ENCODE measurements at places on chromosomes 4 and X.

DNA sequence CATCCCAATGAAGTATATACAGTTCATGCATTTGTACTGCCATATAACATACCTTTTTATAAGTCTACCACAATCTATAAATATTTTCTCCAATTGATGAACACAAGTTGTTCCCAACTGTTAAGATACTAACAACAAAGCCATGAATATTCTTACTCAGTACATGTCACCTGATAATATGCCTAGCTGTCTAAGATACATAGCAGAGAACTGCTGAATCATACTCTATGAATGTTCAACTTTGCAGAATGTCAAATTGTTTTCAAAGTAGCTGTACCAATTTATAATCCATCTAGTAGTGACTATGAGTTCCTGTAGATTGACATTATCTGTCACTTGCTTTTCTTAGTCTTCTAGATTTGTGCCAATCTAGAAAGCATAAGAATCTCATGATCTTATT, 84.9 kb downstream of the RAB28 start:
- no peak for DNase-seq

GRCh38 chrX:77743720-77744119, 42.3 kb downstream of the ATRX start:
- no peak for DNase-seq

- peak; percentile 5 for DNase-seq
Observed at GRCh38 chr4:120052856-120053255, 13.8 kb downstream of the MAD2L1 start.

DNA sequence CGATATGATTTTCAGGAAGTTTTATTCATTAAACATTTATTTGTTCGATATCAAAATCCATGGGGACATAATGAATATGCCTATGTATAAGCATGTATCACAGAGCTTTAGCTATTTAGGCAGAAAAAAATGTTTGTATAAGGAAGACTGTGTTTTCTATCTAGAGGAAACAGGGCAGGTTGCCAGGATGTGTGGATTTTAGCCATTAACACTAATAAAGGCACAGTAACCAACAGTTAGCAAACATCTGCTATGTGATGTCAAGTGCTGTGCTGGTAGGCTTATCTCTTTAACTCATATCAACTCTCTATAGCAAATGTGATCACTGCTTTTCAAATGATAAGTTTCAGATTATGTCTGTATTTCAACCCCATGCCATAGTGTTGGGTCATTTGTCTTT, 708.9 kb upstream of the HS3ST1 start:
- peak; percentile 2 for DNase-seq

GRCh38 chrX:152307936-152308335, 143.2 kb downstream of the GABRA3 start:
- DNase-seq = no peak

DNA sequence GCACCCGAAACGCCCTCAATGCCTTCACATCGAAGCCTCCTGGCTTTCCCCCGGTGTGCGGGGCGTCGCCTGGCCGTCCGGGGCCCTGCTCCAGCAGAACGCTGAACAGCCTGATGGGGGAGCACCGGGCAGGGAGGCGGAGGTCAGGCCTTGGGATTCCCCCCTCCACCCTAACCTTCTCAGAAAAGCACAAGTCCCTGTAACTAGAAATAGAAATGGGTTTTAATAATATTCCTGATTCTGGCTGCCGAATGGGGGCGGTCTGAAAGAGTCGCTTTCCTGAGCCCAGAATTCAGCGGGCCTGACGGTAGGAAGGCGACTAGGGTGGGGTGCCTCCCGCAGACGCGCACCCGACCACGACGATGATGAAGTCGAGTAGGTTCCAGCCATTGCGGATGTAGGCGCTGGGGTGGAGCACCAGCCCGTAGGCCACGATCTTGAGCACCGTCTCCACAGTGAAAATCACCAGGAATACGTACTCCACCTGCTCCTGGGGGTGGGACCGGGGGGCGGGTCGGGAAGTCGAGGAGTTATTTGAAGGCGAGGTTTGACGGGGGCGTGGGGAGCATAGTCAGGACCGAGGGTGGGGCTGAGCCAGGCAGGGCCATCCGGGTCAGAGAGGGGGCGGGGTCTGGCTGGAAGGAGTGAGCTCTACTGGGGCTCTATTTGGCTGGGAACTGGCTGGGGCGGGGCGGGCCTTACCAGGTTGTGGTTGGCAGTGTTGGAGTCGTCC, 2.5 kb downstream of the CACNA1F start:
- peak; percentile 25 for DNase-seq

GRCh38 chrX:43581888-43582539, 74.1 kb upstream of the MAOA start:
- DNase-seq = no peak

DNA sequence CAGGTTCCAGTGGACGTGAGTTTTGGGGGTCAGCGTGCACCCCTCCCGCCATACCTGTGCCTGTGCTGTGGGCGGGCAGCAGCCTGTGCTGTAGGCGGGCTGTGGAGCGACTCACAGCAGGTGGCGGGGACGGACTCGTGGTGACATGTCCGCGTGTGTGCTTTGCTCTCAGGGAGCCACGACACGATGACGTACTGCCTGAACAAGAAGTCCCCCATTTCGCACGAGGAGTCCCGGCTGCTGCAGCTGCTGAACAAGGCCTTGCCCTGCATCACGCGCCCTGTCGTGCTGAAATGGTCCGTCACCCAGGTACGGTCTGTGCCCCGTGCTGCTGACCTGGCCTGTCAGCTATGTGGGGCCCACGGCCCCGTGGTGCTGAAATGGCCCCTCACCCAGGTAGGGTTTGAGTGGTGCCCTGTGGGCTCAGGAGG, 7.4 kb downstream of the PLCXD1 start:
- no peak for DNase-seq

DNA sequence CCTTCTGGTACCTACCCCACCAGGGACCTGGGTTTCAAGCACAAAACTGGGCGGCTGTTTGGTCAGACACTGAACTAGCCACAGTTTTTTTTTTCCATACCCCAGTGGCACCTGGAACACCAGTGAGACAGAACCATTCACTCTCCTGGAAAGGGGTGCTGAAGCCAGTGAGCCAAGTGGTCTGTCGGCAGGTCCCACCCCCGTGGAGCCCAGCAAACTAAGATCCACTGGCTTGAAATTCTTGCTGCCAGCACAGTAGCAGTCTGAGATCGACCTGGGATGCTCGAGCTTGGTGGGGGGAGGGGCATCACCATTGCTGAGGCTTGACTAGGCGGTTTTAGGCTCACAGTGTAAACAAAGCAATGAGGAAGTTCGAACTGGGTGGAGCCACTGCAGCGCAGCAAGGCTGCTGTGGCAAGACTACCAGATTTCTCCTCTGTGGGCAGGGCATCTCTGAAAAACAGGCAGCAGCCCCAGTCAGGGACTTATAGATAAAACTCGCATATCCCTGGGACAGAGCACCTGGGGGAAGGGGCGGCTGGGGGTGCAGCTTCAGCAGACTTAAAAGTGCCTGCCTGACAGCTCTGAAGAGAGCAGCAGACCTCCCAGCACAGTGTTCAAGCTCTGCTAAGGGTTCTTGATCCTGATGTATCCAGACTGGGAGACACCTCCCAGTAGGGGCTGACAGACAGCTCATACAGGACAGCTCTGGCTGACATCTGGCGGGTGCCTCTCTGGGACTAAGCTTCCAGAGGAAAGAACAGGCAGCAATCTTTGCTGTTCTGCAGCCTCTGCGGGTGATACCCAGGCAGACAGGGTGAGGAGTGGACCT, 223.0 kb downstream of the COX18 start:
- no peak for DNase-seq

DNA sequence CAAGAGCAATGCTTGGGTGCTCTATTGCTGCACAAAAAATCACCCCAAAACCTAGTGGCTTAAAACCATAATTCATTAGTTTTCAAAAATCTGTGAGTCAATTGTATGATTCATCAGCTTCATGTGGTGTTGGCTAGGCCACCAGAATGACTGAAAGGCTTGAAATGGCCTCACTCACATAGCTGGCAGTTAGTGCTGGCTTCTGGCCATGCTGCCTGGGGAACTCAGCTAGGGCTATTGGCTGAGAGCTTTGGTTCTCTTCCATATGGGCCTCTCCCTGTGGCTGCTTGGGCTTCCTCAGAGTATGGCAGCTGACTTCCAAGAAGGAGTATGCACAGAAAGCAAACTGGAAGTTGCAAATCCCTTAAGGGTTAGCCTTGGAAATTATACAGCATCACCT, 3.1 kb upstream of the MTMR1 start:
- DNase-seq = no peak

DNA sequence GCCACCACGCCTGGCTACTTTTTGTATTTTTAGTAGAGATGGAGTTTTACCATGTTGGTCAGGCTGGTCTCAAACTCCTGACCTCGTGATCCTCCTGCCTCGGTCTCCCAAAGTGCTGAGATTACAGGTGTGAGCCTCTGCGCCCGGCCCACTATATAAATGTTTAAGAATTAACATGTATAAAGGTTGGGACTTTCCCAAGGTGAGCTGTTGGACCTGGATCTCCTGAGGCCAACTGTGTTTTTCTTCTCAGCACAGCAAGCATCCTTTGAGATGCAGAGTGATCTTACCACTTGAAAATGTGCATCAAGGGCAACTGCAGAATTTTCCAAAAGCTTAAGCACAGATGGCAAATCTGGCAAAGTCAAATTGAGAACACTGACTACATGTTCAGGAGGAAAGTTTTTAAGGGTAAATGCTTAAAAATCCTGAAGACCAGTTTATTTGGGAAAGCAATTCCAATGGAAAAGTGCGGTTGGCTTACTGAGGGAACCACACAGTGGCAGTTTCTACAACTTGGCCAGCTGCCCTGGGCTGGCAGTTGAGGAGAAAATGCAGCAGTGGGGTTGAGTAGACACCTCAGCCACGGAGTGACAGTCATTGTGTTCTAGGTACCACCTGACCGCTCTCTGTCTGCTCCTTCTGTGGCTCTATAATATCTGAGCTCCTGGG, 168.9 kb downstream of the CBR4 start:
- DNase-seq = no peak

DNA sequence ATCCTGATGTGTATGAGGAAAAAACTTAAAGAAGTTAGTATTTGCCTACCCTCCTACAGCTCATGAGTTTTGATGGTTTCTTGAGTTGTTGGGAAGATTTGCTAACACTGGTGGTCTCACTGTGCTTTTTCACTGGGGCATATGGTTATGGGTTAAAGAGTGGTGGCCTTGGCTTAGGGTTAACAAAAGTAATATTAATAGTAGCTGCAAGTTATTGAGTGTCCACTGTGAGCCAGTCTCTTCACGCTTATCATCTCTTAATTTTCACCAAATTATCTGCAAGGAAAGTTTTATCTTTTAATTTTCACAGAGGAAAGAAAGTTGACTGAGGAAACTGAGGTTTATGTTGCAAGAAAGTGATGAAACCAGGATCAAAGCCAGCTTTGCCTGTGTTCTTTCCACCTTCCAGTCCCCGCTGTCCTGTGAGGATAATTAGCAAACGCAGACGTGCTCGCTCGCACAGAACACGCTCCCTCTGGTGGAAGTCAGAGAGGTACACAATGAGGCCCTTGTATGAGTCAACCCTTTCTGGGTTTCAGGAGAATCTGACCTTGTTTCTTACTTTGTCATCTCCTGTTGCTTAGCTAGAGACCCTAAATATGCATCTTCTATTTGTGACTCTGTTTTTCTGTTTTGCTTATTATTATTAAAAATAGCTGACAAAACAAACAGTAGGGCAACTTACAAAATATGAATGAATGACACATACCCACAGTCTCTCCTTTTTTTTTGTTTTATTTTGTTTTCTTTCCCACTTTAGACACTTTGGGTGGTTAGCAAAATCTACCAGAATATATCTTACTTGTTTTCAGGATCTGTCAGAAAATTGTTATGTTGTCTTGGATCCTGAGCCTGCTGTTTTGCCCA, 94.3 kb downstream of the DDIT4L start:
- peak; percentile 53 for DNase-seq

DNA sequence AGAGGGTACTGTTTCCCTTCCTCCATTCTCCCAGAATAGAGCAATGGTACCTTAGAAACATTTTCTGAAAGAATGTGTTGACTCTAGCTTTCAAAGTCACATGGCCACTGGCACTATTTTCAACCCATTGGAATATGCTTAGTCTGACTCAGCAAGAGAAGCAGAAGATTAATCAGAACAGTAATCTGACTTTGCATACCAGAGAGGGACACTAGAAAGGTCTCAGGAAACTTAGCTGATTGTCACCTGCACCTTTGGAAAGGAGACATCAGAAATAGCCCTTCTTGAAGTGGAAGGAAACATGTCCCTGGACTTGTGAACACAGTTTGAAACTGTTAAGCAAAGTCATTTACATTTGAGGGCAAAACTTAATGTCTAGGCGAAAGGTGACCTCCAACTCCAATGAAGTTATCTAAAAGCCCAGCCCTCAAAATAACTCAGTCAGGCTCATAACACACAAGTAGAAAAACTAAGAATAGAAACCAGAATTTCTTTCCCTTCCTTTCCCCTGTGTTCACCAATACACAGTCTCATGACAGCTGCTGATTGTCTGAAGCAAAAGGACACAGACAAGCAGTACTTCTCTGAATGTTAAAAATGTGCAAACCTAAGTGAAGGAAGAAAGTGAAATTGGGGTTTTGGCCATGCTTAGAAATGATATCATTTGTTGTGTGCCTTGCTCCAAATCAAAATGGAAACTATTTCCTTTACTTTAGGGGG, 270.8 kb downstream of the GRIA3 start:
- DNase-seq = no peak

GRCh38 chr4:71404049-71404448, 65.2 kb downstream of the SLC4A4 start:
- DNase-seq = no peak

DNA sequence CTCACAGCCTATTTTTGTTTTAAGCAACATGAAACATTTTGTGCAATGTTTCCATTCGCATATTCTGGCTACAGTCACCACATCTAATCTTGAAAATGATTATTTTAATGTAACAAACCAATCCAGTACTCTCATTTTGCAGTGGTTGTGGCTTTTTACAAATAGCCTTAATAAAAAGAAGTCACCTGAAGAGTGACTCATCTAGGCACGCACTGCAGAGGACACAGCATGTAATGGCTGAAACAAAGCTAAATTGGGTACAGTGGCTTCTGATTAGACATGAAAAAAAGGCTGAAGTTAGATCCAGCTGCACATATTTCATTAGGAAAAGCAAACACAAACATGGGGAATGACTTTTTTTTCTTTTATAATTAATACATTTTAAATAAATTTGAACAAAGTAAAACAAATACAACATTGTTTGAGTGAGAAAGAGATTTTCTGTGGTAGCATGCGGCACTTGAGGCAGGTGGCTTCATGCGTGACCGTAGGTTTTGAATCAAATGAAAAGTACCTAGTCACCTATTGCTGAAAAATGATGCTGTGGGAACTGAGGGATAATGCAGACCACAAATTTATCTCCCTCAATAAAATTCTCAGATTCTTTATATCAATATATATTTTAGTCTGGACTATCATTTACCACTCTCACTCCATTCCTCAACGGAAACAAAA, 240.8 kb upstream of the DDX53 start:
- DNase-seq = no peak

DNA sequence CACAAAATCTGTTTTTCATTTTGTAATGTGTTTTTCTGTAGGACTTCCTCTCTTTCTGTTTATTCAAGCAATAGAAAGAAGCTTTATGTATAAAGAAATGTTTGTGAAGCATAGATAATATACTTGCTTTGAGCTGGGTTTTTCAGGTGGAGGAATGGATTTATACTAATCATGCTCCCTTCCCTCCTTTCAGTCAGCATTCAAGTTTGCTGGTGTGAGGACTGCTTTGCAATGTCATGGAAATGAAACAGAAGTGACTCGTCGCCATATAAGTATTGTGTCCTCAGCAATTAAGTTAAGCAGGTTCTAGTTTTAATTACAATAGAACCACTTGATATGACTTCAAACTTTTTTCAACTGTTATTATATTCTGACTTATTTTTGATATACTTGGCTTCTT, 1447.1 kb downstream of the PCDH19 start:
- DNase-seq = no peak

- no peak for DNase-seq
Observed at GRCh38 chr4:122796801-122797404, 29.7 kb upstream of the FGF2 start.

Data from NCI-H1092 treated with DMSO at 0.1 percent for 48 hours (cell line).